NCI-H82 (cell line): ENCODE measurements at places on chromosomes 5 and 9.

GRCh38 chr5:136043551-136043950 lies 14.8 kb downstream of the TGFBI start:
- no peak for DNase-seq

DNA sequence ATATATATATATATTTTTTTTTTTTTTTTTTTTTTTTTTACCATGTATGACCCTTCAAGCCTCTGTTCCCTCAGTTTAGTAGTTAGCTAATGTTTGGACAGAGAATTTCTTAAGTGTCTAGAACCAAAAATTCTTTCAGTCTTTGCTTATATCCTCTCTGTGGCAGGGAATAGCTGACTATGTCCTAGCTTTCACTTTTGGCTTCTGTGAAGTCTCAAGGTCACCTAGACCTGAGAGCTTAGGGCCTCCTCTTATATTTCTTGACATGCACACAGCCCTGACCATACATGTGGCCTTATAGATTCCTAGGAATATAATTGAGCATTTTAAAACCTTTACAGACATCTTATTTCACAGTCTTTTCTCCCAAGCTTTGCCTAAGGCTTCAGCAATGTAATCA lies 930.8 kb upstream of the CDH9 start:
- no peak for DNase-seq

- DNase-seq = no peak
These were observed 20.5 kb downstream of the ELP1 start for GRCh38 chr9:108913391-108913790.

- DNase-seq = no peak
These were observed 86.5 kb upstream of the LMX1B start for GRCh38 chr9:126527109-126527825.

DNA sequence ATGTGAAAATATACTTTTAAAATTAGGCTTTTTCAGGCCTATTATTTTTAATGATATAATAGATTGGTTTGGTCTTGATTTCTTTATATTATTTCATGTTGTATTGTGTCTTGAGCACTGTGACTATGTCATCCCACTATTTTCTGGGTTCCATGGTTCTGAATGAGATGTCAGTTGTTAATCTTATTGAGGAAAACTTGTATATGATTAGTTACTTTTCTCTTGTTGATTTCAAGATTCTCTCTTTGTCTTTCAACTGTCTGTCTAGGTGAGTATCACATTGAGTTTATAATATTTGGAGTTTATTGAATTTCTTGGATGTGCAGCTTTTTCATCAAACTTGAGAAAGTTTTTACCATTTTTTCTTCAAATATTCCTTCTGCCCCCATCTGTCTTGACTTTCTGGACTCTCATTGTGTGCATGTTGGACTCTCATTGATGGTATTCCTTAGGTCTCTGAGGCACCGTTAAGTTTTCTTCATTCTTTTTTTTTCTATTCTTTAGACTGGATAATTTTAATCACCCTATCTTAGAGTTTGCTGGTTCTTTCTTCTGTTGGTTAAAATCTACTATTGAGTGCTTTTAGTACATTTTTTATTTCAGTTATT lies 175.8 kb downstream of the TMEM167A start:
- DNase-seq = no peak
